ENCODE measurements at places on chromosomes 16 and 17. TPM values are rescaled to one million over a fixed set of nuclear protein-coding genes. Genes with fewer than 3 reads are reported as not detected.
A peak's percentile ranks its signal among the peaks of the same experiment; 100 is the strongest.

GRCh38 chr16:50692644-50692998 is 785 bp upstream of the NOD2 start:
- no peaks in the 10 kb centered on the region for H3K4me1 ChIP-seq
- H3K4me3 ChIP-seq: no peak overlapping the region
- no peak overlapping the region for H3K27ac ChIP-seq
- DNase-seq: no peak
- H3K36me3 ChIP-seq: no peaks in the 10 kb centered on the region
- no peaks in the 10 kb centered on the region for H3K27me3 ChIP-seq

GRCh38 chr17:3335876-3336275 is 37.7 kb upstream of the OR3A1 start:
- H3K4me3 ChIP-seq: no peak overlapping the region
- no peaks in the 10 kb centered on the region for H3K27me3 ChIP-seq
- H3K27ac ChIP-seq: no peak overlapping the region
- DNase-seq: no peak

- no peaks in the 10 kb centered on the region for H3K27me3 ChIP-seq
- peak overlapping the region; percentile 83 for H3K27ac ChIP-seq
- no peak overlapping the region for H3K4me3 ChIP-seq
- no peaks in the 10 kb centered on the region for H3K4me1 ChIP-seq
These were observed 5.1 kb downstream of the LDAF1 start for GRCh38 chr16:21163576-21163975.

DNA sequence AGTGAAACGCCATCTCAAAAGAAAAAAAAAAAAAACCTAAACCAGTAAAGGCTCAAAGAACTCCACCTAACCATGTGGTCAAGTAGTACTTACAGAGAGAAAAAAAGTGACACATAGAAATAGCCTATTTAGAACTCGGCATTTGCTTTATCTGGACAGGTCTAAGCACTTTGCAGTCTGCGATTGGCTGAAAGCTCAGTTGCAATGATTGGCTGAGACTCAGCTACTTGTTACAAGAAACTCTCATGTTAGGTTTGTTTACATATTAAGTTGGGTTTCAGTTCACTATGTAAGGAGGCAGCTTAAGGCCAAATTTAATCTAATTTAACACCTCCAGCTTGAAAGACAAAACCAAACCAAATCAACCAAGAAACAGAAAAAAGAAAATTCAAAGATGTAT is 19.1 kb downstream of the ABCC3 start:
- no peak overlapping the region for H3K27ac ChIP-seq
- no peaks in the 10 kb centered on the region for H3K36me3 ChIP-seq
- H3K27me3 ChIP-seq: no peaks in the 10 kb centered on the region

- no peaks in the 10 kb centered on the region for H3K27me3 ChIP-seq
- peak; percentile 86 for DNase-seq
- H3K36me3 ChIP-seq: no peaks in the 10 kb centered on the region
- H3K4me1 ChIP-seq: no peaks in the 10 kb centered on the region
These were observed 16.5 kb downstream of the CDIP1 start for GRCh38 chr16:4522051-4522581.

Gene AIPL1
- total RNA-seq: not detected

GRCh38 chr16:726438-727290 is at the start of the genes CCDC78 and HAGHL:
TSS of gene CCDC78 (minus strand) at chr16:726443. CDS start at chr16:726367, 76 bp downstream.
TSS of gene HAGHL (plus strand) at chr16:727106. CDS start at chr16:727510, 404 bp downstream.
- H3K36me3 ChIP-seq: no peaks in the 10 kb centered on the region
- no peaks in the 10 kb centered on the region for H3K27me3 ChIP-seq
- H3K4me1 ChIP-seq: no peaks in the 10 kb centered on the region
- no peak within 1 kb of the TSS for H3K4me3 ChIP-seq
- DNase-seq: peak; percentile 68

GRCh38 chr16:85903559-85903958 is 4.6 kb downstream of the IRF8 start:
- H3K4me3 ChIP-seq: no peak overlapping the region
- H3K27me3 ChIP-seq: no peaks in the 10 kb centered on the region
- H3K4me1 ChIP-seq: no peaks in the 10 kb centered on the region
- H3K36me3 ChIP-seq: no peaks in the 10 kb centered on the region
- no peak for DNase-seq

Gene CDH5
- total RNA-seq: 97.5 TPM

Gene SEPTIN12
- total RNA-seq: not detected

Gene STH
- total RNA-seq: not detected

- no peak overlapping the region for H3K27ac ChIP-seq
- H3K36me3 ChIP-seq: no peaks in the 10 kb centered on the region
- no peaks in the 10 kb centered on the region for H3K27me3 ChIP-seq
- no peak overlapping the region for H3K4me3 ChIP-seq
- no peak for DNase-seq
These were observed 190.3 kb downstream of the ZNF423 start for GRCh38 chr16:49665482-49666230.
